ENCODE measurements at places on chromosomes 13 and 19.

DNA sequence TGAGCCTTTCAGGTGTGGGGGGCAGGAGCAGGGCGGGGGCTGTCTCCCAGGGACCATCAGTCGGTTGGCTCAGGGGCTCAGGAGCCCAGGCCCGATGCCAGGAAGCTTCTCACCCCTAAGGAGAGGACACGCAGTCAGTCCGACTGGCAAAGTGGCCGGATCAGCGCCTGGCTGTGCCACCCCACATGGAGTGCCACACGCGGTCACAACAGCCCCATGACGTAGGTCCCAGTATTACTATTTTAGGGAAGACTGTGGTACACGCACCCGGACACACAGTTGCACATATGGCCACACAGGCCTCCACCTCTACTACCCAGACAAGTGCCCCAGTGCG, 29.3 kb upstream of the GRTP1 start:
- no peak for DNase-seq

DNA sequence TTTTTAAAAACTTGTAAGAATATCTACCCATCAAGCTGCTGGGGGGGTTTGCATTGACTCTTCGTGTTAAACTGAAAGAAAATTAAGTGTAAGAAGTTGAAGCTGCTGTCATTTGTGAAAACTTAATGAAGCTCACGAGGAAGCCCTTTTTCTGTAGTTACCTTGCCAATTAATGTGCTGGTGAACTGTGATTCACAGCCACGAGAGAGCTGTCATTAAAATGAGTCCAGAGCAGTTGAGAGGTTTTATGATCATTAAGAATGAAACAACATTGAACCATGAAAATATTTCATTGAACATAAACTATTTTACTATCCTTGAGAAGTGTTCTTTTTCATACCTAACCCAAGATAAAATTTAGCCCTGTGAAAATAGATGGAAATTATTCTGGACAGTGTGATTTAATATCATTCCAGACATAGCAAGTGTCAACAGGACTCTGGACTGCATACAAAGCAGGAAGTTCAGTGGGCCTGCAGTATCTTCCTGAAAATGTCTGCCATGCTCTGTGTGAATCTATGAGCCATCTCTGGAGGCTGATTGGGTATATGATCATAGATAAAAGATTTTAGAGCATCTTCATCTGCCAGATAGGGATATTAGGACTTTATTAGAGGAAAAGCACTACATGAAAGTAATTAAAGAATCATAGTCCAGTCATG, 53.8 kb downstream of the DPY19L3 start:
- no peak for DNase-seq

DNA sequence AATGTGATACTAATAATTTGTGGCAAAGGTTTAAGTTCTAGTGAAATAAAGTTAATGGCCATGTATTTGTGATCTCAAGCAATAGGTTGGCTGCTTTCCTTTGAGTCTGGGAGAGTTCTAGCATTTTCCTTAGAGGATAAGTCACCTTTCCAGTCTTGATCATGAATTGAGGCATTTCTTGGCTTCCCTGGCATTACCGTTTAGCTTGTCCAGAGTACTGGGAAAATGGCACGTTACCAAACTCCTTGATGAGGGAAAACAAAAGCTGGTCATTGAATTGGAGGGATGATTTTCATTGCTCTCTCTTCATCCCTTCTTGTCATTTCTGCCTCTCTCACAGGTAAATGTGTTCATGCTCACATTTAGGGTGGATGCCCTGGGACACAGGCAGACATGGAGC, 34.0 kb upstream of the SPRY2 start:
- DNase-seq: no peak

- no peak for DNase-seq
These were observed 20.6 kb upstream of the ZNF599 start for GRCh38 chr19:34793565-34793964.

DNA sequence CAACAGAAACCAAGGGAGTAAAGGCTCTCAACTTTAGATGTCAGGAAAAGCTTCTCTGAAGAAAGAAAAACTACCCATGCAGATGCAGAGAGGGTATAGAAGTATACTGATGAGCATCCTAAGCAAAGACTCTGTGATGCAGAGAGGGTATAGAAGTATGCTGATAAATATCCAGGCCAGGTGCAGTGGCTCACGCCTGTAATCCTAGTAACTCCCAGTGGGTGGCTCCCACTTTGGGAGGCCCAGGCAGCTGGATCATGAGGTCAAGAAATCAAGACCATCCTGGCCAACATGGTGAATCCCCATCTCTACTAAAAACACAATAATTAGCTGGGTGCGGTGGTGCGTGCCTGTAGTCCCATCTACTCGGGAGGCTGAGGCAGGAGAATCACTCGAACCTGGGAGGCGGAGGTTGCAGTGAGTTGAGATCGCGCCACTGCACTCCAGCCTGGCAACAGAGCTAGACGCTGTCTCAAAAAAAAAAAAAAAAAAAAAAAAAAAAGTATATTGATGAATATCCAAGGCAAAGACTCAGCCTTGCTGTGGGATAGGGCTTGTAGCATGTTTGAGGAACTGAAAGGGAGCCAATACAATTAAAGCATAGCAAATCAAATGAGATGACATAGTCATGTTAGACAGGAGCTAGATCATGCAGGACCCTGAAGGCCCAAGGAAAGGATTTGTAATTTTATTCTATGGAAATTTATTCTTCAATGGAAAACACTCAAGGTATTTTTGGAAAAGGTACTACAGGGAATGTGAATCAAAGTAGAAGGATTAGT, 14.9 kb downstream of the UBL3 start:
- DNase-seq: no peak

Measured in activated CD4-positive, alpha-beta T cell treated with anti-CD3 and anti-CD28 coated beads, Interleukin-2, amount 50 U/mL, for 48 hours (primary cell).